Activated T-cell treated with anti-CD3 and anti-CD28 coated beads for 48 hours (primary cell): ENCODE measurements at places on chromosomes 7 and 10.

DNA sequence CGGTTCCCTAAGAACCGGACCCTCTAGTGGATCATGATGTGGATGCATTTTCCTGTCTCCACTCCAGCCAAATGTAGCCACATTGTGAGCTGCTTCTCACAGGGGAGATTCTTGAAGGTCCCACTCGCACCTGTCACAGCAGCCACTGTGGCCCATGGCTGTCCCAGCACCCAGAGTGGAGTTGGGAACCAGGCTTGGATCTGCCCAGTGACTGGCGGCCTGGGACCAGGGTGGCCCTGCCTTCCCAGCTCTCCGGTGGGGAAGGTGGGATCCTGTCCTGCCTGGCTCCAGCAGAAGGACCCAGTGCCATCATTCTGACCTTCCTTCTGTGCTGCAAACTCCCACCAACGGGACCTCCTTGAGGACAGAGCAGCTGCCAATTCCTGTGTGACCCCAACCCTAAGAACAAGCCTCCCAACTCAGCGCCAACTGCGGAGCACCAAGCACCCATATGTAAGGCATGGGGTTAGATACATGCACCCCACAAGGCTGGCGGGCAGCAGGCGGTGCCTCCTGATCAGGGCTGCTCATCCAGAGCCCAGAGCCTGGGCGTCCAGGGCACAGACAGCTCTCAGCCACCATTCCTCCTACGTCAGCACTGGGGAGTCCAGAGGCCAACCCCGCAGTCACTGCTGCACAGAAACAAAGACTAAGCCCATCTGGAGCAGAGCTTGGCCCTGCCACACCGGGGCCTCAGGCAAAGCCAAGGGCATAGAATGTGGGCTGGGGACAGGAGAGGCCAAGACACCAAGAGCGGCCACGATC is 28.8 kb downstream of the EBF3 start:
- DNase-seq = no peak

DNA sequence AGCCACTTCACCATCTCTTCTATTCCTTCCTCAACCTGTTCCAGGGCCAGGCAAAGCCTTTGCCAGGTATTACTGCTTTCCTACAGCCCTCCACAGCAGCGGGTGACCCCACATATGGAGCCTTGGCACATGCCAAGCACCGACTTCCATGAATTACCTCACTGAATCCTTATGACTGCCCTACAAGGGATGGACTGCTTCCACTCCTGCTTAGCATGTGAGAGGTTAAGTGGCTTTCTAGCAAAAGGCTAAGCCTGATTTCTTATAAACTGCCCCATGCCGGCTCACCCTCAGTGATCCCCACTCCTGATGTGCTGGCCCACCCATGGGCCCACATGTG is 44.0 kb upstream of the PDLIM1 start:
- DNase-seq = no peak

DNA sequence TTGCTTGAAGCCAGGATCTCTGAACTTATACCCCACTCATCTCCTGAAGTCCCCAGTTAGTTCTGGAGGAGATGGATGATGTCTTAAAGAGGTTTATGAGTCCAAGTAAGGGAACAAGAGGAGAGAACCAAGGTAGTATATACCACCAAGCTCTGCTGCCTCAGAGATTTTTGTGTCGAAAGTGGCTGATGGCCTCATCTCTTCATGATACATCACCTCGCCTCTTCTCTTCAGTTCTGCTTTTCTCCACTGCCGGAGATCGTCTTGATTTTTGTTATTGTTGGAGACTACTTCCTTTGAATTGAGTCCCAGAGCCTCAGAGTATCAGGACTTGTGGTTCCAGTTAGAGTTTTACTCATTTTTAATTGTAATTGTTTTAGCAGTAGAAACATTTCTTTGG is 1.9 kb downstream of the VTI1A start:
- DNase-seq = no peak

DNA sequence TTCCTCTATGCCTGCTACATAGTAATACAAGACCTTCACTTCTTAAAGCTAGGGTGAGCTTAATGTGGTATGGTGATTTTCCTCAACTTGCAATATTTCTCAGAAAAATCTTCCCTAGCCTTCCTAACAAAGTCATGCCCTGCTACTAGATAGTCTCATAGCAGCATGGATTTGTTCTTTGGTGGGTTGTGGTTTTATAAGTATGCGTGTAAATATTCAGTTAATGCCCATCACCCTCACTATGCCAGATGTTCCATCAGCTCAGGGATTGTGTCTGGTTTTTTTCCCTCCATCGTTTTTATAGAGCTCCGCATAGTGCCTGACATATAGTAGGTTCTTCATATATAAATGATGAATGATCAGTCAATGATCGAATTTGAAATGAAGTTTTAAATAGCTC is 182.8 kb downstream of the CREB5 start:
- no peak for DNase-seq

- no peak for DNase-seq
Observed at GRCh38 chr10:17984563-17984962, 32.8 kb downstream of the SLC39A12 start.

- no peak for DNase-seq
Observed at GRCh38 chr10:21888959-21889358, 114.6 kb downstream of the DNAJC1 start.
